Mucosa of gallbladder (tissue), 1 donor: ENCODE measurements at places on chromosomes 5 and 9. TPM values are rescaled to one million over a fixed set of nuclear protein-coding genes. Genes with fewer than 3 reads are reported as not detected.

DNA sequence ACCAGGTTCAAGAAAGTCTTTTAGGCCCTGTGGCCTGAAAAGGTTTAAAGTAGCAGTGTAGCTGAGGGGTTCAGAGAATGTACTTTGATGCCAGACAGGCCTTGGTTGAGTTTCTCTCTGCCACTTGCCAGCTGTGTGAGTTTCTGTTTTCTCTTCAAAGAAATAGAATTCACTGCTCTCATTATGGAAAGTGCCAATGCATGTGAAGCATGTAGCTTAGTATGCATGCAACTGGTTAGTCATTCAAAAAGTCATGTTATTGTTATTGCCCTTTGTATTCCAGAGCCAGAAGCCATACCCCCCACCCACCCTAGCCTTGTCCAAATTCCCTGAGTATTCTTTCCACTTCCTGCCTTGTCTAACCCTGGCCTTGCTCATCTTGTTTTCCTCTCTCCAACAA is 101.7 kb downstream of the ADRB2 start:
- no peak for DNase-seq

DNA sequence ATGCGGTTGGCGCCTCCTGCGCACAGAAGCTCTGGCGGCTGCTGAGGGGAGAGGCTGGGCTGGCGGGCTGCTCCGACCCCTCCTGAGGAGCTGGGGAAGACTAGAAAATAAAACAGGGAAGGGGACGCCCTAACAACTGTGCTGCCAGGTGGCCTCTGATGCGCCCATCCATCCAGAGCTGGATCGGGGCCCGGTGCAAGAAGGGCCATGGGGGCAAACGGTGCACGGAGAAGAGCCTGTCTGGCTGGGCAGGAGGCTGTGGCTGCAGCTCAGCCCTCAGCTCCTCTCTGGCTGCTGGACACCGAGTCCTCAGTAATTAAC is 21.0 kb upstream of the MRNIP start:
- no peak for DNase-seq

- peak; percentile 21 for DNase-seq
Measured at GRCh38 chr9:38318759-38319495, 73.6 kb upstream of the ALDH1B1 start.

DNA sequence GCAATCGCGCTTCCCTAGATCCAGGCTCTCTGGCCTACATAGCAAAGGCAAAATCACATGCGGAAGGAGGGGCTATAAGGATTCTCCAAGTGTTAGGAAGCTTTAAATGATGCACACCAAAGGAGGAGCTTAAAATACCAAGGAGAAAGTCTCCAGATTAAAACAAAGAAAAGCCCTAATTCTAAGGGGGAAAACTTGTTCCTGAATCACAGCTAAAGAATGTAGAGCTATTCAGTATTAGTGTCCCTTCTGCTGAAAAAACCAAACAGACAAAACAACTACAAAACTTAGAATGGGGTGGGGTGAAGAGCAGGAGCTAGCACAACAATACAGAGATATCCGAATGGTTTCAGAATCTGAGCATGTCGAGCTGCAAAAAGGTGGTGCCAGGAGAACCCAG is 213.7 kb downstream of the DCP2 start:
- no peak for DNase-seq

- no peak for DNase-seq
Measured at GRCh38 chr9:105275938-105276337, 31.5 kb downstream of the SLC44A1 start.

- DNase-seq = no peak
Measured at GRCh38 chr5:159133041-159133741, 33.5 kb upstream of the EBF1 start.

- DNase-seq = no peak
Measured at GRCh38 chr9:109689701-109690100, 90.3 kb upstream of the PALM2AKAP2 start.

GRCh38 chr5:146647656-146648199 is 131.7 kb upstream of the GPR151 start:
- no peak for DNase-seq

GRCh38 chr9:35923927-35924763 is 14.9 kb downstream of the SPAAR start:
- DNase-seq = peak; percentile 62

Gene FAXDC2
- 91.0 TPM for total RNA-seq

Gene PCDHB9
- total RNA-seq = 2.1 TPM

Gene ZNF782
- 8.5 TPM for total RNA-seq

Gene LMAN2
- total RNA-seq = 184 TPM
